ENCODE measurements at places on chromosomes 3 and 15.

- H3K36me3 ChIP-seq, result peaks cover 1% of the 10 kb centered on the region
- no peaks in the 10 kb centered on the region for H3K27me3 ChIP-seq
- peak overlapping the region; percentile 10 for H3K27ac ChIP-seq
- H3K4me3 ChIP-seq, result no peak overlapping the region
- H3K4me1 ChIP-seq, result peaks cover 14% of the 10 kb centered on the region
- DNase-seq, result no peak
Measured at GRCh38 chr15:92803852-92804609, 96.1 kb upstream of the CHD2 start.

DNA sequence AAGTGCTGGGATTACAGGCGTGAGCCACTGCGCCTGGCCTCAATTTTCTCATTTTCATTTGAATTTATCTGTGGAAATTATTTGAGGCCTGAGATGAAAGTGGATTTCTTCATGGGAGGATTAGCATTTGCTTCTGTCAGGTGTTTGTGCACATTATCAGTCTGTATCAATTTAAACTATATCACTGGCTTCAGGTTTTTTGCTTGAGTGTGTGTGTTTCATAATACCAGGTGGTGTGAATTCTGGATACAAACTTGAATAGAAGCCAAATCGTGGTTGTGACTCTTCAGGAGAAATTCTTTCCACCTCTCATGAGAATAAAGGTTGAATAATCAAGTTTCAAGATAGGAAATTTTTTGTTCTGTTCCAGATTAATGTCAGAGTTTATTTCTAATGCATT is 56.4 kb downstream of the CGGBP1 start:
- H3K36me3 ChIP-seq, result no peaks in the 10 kb centered on the region
- H3K27me3 ChIP-seq, result no peaks in the 10 kb centered on the region
- H3K4me1 ChIP-seq, result peaks cover 4% of the 10 kb centered on the region
- no peak overlapping the region for H3K4me3 ChIP-seq
- no peak overlapping the region for H3K27ac ChIP-seq

DNA sequence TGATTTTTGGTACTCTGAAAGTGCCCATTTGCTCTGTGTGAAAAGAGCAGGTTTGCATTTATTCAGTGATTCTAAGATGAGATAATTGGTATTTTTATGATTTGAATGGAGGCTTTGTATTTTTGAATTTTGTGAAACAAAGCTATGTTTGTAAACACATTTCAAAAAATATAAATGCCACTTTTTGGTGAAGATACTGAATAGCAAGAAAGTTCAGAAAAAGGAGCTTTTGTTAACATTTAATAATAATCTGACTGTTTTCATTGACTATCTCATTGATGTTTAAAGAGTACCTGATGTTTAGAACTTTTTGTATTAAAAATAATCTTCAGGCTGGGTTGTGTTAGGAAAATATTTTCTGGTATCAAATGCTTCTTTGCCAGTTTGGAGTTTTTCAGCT is 23.7 kb downstream of the TCF12 start:
- no peak overlapping the region for H3K4me3 ChIP-seq
- peaks cover 31% of the 10 kb centered on the region for H3K4me1 ChIP-seq
- no peak overlapping the region for H3K27ac ChIP-seq
- peaks cover 29% of the 10 kb centered on the region for H3K36me3 ChIP-seq
- no peaks in the 10 kb centered on the region for H3K27me3 ChIP-seq

GRCh38 chr15:71874245-71874644 is 63.9 kb downstream of the NR2E3 start:
- H3K27ac ChIP-seq, result no peak overlapping the region
- no peak overlapping the region for H3K4me3 ChIP-seq
- peaks cover 2% of the 10 kb centered on the region for H3K4me1 ChIP-seq
- H3K27me3 ChIP-seq, result no peaks in the 10 kb centered on the region

DNA sequence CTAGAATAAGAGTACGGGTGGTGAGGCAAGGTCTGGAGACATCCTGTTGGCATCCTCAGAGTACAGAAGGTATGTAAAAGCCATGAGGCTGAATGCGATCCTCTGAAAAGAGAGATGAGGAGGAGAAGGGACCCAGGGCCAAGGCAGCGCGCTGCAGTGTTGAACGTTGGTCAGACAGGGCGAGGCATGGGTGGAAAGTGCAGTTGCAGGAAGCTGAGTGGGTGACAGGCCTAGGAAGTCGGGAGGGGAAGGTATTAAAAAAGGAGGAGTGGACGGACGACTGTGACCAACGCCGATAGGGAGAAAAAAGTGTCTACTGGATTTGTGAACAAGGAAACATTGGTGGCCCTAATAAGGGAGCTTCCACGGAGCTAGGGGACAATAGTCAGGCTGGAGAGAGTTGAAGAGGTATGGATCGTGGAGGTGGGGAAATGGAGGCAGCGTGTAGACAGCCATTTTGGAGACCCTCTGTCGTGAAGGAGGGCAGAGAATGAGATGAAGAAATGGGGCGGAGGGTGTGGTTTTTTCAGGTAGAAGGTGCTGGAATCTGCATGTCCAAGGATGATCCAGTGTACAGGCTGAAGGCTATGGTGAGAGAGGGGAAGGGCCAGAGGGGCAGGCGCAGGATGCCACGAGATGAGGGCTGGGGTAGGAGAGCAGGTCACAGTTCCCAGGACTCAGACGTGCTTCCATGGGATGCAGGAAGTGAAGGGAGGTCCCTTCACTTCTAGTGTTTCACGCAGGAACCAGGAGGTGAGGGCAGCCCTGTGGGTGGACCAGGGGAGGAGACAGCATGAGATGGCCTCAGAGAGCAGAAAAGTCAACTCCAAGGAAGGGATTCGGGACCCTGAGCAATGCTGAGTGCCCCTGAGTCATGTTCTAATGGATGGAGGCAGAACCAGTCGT is 115.9 kb downstream of the ASB7 start:
- no peak overlapping the region for H3K27ac ChIP-seq
- H3K4me1 ChIP-seq, result no peaks in the 10 kb centered on the region
- no peak for DNase-seq
- no peaks in the 10 kb centered on the region for H3K36me3 ChIP-seq
- H3K4me3 ChIP-seq, result no peak overlapping the region

- H3K4me3 ChIP-seq, result no peak overlapping the region
- peak overlapping the region; percentile 26 for H3K27ac ChIP-seq
- H3K4me1 ChIP-seq, result peaks cover 39% of the 10 kb centered on the region
- H3K27me3 ChIP-seq, result no peaks in the 10 kb centered on the region
- no peaks in the 10 kb centered on the region for H3K36me3 ChIP-seq
- DNase-seq, result no peak
Measured at GRCh38 chr3:107630779-107631178, 108.0 kb downstream of the BBX start.

GRCh38 chr3:177811112-177811511 is 613.8 kb upstream of the TBL1XR1 start:
- peak overlapping the region; percentile 35 for H3K27ac ChIP-seq
- no peak overlapping the region for H3K4me3 ChIP-seq
- H3K36me3 ChIP-seq, result no peaks in the 10 kb centered on the region

GRCh38 chr15:39931615-39932014 is 2.3 kb upstream of the EIF2AK4 start:
- no peak overlapping the region for H3K27ac ChIP-seq
- H3K4me1 ChIP-seq, result peaks cover 8% of the 10 kb centered on the region
- H3K4me3 ChIP-seq, result no peak overlapping the region
- no peak for DNase-seq
- no peaks in the 10 kb centered on the region for H3K36me3 ChIP-seq

DNA sequence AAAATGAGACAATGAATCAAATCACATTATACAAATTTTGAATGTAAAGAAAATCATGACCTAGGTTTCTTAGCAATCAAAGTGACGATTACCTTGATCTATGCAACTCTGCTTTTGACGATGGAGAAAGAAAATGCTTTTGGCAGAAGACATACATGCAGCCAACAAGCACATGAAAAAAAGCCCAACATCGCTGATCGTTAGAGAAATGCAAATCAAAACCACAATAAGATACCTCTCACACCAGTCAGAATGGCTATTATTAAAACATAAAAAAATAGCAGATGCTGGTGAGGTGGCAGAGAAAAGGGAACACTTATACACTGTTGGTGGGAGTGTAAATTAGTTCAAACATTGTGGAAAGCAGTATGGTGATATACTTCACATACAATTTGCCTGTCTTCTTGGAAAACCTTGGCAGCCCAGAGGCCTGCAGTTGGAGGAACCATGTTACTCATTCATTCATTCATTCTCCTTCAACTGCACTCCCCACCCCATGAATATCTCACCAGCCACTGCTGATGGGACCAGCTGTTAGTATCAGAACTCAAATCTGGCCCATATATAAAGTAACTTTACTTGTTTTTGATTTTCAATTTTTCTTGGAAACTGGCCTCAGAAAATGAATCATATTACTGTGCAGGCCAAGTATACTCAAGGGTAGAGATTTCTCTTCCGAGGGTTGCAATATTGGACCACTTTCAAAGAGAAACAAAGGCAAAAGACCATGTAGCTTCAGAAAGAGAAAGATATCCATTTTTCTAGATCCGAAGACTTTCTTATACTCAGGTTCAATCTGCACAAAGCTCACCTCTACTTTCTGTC is 358.6 kb upstream of the ARHGEF26 start:
- no peak overlapping the region for H3K4me3 ChIP-seq
- H3K27me3 ChIP-seq, result no peaks in the 10 kb centered on the region
- DNase-seq, result no peak
- H3K36me3 ChIP-seq, result no peaks in the 10 kb centered on the region
- no peaks in the 10 kb centered on the region for H3K4me1 ChIP-seq
- H3K27ac ChIP-seq, result no peak overlapping the region

- H3K27ac ChIP-seq, result no peak overlapping the region
- no peak overlapping the region for H3K4me3 ChIP-seq
- peaks cover 3% of the 10 kb centered on the region for H3K36me3 ChIP-seq
- H3K4me1 ChIP-seq, result peaks cover 16% of the 10 kb centered on the region
- H3K27me3 ChIP-seq, result no peaks in the 10 kb centered on the region
- DNase-seq, result no peak
Measured at GRCh38 chr3:138812806-138813205, 21.9 kb downstream of the PIK3CB start.

DNA sequence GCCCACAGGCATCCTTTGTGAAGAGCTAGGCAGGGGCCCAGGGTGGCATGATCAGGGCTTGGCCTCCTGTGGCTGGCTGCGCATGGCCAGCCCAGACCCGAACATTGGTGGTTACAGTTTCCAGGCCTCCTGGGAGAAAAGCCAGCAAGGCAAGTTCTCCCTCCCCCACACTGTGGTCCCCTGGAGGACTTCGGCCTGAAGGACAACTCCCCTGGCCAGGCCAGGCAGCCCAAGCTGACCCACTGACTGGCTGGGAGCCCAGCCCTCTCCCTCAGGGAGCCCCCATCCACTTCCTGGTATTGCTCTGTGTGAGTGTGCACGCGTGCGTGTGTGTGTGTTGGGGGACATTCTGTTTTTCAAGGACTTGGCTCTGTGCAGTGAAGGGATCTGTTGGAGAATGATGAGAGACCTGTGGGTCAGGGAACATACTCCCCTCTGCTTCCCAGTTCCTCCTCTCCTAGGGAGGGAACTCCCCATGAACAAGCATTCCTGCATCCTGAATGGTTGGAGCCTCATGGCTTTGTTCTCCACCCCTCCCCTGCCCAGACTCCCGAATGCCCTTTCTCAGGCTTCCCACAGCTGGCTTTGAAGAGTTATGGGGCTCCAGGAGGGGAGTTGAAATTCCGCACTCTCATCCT is 29.5 kb downstream of the CORO2B start:
- no peaks in the 10 kb centered on the region for H3K4me1 ChIP-seq
- no peak overlapping the region for H3K27ac ChIP-seq
- H3K27me3 ChIP-seq, result peaks cover 8% of the 10 kb centered on the region
- H3K36me3 ChIP-seq, result peaks cover 2% of the 10 kb centered on the region
- H3K4me3 ChIP-seq, result no peak overlapping the region

- H3K4me1 ChIP-seq, result peaks cover 57% of the 10 kb centered on the region
- peaks cover 9% of the 10 kb centered on the region for H3K36me3 ChIP-seq
- H3K27me3 ChIP-seq, result no peaks in the 10 kb centered on the region
Measured at GRCh38 chr3:150747886-150748683, 14.9 kb downstream of the SIAH2 start.

DNA sequence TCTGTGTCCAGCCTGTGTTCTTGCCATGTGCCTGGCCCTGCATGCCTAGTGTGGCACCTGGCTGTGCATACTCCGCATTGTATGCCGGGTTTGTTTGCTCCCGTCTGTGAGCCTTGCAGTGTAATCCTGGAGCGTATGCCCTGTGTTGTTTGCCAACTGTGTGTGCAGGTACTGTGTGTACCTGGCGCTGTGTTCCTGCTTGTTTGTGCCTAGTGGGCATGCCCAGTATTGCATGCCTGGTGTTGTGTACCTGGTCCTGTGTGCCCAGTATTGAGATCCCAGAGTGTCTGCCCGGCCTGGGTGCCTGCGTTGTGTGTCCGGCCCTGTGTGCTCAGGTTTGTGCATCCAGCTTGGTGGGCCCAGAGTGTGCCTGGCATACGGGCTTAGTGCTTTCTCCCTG is 54.5 kb upstream of the CHRNA7 start:
- H3K4me3 ChIP-seq, result no peak overlapping the region
- DNase-seq, result no peak
- no peaks in the 10 kb centered on the region for H3K36me3 ChIP-seq
- no peak overlapping the region for H3K27ac ChIP-seq
- H3K27me3 ChIP-seq, result peaks cover 30% of the 10 kb centered on the region
